DMS153 (cell line): ENCODE measurements at places on chromosomes 5 and 9.

- no peak for DNase-seq
These were observed 420.6 kb upstream of the SLC30A5 start for GRCh38 chr5:68673106-68673822.

DNA sequence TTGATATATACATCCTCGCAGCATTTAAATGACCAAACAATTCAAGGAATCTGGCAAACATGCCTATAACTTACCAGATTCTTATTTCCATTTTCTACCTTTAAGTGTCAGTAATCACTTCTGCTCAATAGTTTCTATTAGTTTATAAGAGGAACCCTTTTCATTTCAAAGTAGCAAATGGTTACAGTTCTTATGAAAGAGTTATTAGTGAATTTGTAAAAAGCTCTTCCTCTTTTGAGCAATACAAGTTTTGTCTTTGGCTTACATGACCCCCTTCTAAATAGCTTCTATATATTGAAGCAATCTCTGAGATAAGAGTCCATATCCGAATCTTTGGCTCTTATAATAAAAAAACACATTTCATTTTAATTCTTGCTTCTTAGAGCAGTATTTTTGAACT lies 42.0 kb downstream of the ELL2 start:
- no peak for DNase-seq

DNA sequence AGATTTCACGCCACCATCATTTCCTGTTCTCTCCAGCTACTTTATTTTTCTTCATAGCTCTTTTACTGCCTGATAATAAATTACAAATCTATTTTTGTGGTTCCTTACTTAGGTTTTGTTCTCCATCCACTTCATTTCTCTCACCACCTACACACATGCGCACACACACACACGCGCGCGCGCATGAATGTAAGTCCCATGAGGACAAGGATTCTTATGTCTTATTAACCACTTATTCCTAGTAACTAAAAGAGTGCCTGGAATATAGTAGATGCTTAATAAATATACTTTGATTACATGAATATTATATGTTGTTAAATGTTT lies 116.5 kb downstream of the TRPM6 start:
- DNase-seq, result no peak

DNA sequence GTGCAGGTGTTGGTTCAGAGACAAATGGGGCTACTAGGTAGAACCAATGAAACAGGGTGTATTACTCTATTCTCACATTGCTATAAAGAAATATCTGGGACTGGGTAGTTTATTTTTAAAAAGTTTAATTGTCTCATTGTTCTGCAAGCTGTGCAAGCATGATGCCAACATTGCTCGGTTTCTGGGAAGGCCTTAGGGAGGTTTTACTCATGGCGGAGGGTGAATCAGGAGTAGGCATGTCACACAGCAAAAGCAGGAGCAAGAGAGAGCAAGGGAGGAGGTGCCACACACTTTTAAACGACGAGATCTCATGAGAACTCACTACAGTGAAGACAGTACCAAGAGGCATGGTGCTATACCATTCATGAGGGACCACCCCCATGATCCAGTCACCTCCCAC lies 134.6 kb downstream of the PIK3R1 start:
- DNase-seq, result no peak

- no peak for DNase-seq
These were observed 18.0 kb downstream of the CLTA start for GRCh38 chr9:36208521-36209253.

DNA sequence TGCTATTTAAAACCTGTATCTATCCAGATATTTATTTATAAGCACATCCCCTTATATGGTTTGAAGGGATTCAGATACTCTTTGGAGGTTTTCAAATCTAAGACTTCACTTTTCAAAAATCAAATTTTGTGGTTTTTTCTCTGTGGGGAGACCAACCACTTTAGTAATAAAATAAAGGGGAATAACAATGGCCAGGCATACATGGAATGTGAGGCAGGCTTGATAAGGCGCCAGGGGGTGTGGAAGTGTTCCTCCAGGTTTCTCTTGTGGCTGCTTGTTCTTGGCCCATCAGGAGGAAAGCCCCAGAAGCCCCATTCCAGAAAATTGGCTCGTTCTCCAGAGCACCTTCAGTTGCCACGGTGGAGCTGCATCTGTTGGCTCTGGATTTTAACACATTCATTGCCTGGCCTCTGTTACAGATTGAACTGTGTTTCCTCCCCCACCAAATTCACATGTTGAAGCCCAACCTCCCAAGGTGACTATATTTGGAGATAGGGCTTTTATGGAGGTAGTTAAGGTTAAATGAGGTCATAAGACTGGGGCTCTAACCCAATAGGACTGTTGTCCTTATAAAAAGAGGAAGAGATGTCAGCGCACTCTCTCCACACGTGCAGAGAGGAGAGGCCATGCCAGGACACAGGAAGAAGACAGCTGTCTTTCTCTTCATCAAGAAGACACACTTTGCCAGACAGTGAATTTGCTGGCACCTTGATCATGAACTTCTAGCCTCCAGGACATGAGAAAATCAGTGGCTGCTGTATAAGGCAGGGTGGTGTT lies 195.9 kb downstream of the TMEM38B start:
- DNase-seq, result no peak

DNA sequence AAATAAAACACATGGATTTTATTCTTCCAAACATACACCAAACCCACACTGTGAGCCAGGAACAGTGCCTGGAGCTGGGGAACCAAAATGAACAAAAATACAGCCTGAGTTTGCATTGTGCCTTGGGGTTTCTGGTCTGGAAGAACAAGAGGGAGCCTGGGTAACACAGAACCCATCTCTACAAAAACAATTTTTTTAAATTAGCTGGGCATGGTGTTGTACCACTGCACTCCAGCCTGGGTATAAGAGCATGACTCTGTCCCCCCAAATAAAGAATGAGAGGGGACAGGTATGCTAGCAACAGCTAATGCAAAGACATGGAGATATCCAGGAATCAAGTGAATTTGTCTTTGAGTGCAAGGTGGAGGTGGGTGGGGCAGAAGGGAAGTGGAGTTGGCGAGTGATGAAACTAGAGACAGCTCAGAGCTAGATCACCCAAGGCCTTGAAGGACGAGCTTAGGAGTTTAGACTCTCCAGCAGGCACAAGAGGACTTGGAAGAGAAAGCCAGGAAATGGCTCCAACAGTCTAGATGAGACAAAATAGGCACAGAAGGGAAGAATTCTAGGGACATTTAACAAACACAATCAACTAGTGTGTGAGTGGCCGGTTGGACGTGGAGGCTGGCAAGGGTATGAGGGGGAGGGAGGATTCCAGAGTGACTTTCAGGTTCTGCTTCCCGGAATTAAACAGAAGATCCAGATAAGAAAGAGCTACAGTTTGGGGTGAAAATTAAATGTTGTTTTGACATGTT lies 47.4 kb downstream of the FNBP1 start:
- DNase-seq, result no peak

- no peak for DNase-seq
These were observed 949 bp downstream of the SNCB start for GRCh38 chr5:176629317-176629852.

- no peak for DNase-seq
These were observed 119.5 kb downstream of the YTHDC2 start for GRCh38 chr5:113632996-113633395.

GRCh38 chr9:109013679-109014607 lies 644 bp upstream of the CTNNAL1 start:
- DNase-seq, result no peak

GRCh38 chr5:35182910-35183535 lies 47.3 kb downstream of the PRLR start:
- DNase-seq, result no peak

DNA sequence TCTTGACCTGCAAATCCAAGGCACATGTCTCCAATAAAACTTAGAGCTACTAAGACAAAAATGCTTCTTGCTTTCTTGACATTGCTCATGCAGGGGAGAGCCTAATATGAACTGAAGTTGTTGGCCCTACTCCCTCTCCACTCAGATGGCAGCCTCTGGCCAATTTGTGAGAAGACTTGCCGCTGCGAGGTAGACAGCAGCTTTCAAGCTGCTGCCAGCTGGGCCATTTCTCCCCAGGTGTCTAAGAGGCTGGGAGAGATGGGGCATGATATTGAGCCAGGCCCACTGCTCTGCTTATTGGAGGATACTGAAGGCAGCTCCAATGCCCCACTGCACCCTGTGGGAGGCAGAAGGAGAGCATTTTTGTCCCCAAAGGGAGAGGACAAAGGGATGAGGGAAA lies 380.5 kb downstream of the RASEF start:
- DNase-seq, result no peak

- no peak for DNase-seq
These were observed 195.6 kb downstream of the DEPDC1B start for GRCh38 chr5:60504342-60504741.

- DNase-seq, result no peak
These were observed 32.0 kb downstream of the CPEB4 start for GRCh38 chr5:173920024-173920753.

DNA sequence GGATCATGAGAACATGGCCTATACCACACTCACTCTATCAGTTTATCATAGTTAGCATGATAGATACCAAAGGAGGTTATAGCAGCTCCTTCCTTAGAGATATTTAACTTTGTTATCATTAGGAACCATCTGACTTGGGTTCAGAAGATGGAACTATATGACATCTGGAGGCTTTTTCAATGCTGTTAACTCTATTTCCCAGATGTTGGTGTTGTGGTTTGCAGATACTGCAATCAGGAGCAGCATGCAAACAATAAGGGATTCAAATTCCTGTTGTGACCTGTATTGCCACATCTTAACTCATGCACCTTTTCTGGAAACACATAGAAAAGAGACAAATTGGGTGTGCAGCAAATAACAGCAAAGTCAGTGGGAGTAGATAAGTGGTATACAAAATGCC lies 201.7 kb downstream of the NNT start:
- DNase-seq, result no peak

GRCh38 chr5:141889282-141889871 lies 11.2 kb upstream of the PCDH1 start:
- no peak for DNase-seq

GRCh38 chr5:39394946-39395345 lies 29.8 kb downstream of the DAB2 start:
- DNase-seq, result no peak

DNA sequence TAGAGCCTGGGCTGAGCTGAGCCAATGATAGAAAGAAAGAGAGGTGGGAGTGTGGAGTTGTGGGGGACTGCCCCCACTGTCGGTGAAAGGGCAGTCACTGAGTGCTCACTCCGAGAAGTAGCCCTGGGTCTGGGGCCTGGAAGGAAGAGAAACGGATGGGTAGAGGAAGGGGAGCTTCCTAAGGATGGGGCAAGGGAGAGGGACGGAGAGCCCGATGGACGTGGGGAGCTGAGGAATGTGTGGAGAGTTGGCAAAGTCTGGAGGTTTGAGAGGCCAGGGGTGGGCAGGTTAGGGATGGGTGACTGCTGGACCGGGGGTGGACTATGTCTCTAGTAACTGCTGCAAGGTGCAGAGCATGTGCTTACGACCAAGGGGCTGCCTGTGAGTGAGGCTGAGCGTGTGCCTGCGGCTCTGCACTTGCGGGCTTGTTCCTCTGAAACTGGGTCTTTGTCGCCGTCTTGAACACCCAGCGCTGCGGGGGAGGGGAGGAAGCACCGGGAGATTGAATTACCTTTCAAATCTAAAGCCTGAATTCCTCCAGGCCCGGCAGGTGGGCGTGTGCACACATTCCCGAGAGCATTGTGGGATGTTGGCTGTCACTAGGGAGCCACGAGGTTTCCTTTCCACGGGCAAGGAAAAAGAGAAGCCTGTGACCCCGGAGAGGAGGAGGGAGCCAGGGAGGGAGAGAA lies 76.4 kb upstream of the ARAP3 start:
- DNase-seq, result no peak

DNA sequence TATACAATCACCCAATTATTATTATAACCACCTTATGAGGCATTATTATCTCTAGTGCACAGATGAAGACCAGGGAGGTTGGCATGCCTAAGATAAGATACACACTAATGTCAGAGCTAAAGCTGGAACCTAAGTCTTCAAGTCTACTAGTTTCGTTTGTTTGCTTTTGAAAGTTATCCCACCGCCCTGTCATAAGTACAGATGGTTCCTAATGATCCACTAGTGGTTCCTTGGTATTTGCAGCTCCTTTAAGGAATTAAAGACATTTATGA lies 14.1 kb downstream of the NDUFA8 start:
- no peak for DNase-seq

DNA sequence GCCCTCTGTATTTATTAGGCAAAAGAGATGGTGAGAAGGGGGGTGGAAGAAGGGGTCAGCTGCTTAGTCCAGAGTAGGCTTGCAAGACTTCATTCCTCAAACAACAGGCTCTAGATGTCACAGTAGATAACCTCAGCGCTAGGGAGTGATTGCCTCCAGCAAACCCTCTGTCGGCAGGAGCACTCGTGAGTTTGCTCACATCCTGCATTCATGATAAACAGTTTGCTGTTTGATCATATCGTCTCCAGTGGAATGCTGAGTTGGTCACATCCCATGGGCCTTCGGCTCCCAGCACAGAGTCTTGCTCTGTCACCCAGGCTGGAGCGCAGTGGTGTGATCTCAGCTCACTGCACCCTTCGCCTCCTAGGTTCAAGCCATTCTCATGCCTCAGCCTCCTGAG lies 3.6 kb downstream of the TTC23L start:
- no peak for DNase-seq

GRCh38 chr9:6212722-6213375 lies 2.8 kb upstream of the IL33 start:
- no peak for DNase-seq

DNA sequence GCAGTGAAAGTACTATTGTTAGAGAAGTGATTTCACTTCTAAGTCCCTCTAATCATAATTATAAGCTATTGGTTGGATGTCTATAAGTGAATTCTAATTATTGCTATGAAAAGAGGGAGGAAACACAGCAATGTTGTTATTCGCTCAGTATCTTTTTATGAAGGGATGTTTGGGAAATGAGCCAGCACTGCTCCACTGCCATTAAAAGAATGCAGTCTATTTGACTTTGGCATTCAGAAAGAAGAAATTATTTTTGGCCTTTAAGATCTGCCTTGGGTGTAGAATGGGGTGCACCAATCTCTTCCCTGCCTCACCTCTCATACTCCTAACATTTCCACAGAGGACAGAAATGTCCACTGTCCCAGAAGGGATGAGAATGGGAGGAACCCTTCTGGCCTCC lies 332.0 kb downstream of the SPATA31D1 start:
- no peak for DNase-seq

DNA sequence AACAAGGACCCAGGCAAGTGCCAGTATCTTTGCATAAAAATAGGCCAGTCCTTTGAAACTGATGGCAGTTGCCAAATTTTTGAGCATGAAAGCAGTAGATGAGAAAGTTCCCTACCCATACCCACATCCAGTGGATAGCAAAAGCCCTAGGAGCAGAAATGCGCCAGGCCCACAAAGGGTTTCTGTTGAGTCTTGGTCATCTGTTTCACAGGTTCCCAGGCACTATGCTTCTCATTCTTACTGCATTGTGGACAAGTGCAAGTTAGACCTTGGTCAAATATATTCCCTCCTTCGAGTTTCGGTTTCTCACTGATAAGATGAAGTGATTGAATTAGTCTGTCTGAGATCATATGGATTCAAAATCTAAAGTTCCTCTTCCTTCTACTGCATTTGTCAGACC lies 152.3 kb downstream of the NR3C1 start:
- DNase-seq, result no peak

- DNase-seq, result no peak
These were observed 310.5 kb upstream of the KIF2A start for GRCh38 chr5:61995486-61995885.

GRCh38 chr5:56527174-56527573 lies 288.2 kb upstream of the MAP3K1 start:
- DNase-seq, result no peak

GRCh38 chr9:34169125-34169524 lies 9.7 kb upstream of the UBAP1 start:
- no peak for DNase-seq

GRCh38 chr5:125575171-125575890 lies 828.9 kb upstream of the ZNF608 start:
- DNase-seq, result no peak

- DNase-seq, result no peak
These were observed 17.6 kb upstream of the TARS1 start for GRCh38 chr5:33423018-33423630.
